Right ventricle myocardium superior (tissue), 1 donor: ENCODE measurements at places on chromosomes 6 and 20. TPM values are rescaled to one million over a fixed set of nuclear protein-coding genes. Genes with fewer than 3 reads are reported as not detected.

GRCh38 chr6:50922579-50923525 is 104.2 kb downstream of the TFAP2B start:
- DNase-seq = no peak

The THEMIS gene
- 0.13 TPM for total RNA-seq

DNA sequence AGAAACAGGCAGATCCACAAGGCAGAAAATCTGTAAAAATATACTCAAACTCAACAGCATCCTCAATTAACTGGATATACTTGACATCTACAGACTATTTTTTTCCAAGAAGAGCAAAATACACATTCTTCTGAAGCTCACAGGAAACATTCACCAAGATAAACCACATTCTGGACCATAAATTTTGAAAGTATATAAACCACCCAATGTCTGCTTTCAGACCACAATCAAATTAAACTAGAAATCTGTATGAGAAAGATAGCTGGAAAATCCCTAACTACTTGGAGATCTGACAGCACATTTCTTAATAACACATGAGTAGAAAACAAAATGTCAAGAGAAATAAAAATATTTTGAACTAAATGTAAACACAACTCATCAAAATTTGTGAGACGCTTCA is 195.5 kb downstream of the ERMARD start:
- DNase-seq = no peak

- no peak for DNase-seq
Observed at GRCh38 chr6:39911513-39912125, 22.6 kb downstream of the MOCS1 start.

The GSTA3 gene
- total RNA-seq = not detected

DNA sequence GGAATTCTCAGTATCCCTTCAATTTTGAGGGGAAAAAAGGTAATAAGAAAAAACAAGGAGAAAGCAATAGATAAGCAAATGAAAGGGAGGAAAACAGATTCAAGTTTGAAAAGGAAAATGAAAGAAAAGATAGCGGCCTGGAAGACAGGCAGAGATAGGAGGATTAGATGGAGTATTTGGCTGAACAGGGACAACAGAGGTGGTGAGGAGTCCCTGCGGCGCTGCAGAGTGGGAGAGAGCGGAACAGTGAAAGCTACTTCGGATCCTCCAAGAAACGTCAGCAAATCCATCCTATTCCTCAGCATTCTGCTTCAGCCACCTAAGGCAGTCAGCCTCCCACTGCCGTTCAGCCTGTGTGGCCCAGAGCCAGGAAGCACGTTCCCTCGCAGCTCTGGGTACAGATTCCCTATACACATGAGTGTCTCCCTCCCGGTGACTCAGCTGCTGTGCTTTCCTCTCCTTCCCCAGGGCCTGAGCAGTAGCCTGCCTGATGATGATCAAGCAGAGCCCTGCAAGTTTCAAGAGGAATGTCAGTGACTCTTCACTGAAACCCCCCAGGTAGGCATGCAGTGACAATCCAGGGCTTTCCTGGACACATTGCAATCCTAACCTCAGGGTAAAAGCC is 43.4 kb upstream of the CDYL start:
- DNase-seq = peak; percentile 56

- no peak for DNase-seq
Observed at GRCh38 chr6:57069228-57069627, 20.8 kb upstream of the ZNF451 start.

GRCh38 chr6:10453596-10453995 is 38.7 kb upstream of the TFAP2A start:
- DNase-seq = no peak

DNA sequence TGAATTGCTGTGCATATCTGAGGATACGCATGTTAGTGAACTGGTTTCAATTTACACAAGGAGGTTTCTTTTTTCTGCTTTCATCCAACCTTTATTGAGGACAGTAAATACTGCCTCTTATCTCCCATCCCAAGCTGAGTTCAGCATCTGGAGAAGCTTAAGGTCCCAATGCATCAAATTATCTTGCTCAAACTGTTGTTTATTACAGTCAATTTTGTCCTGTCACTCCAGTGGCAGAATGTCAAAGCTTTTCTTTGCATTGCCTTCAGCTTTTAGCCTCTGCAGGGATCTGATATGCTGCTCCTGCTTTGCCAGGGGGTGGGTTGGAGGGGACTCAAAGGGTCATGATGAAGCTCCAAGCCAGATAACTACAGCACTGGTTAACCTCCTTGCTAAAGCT is 435.4 kb upstream of the SOX4 start:
- DNase-seq = no peak

DNA sequence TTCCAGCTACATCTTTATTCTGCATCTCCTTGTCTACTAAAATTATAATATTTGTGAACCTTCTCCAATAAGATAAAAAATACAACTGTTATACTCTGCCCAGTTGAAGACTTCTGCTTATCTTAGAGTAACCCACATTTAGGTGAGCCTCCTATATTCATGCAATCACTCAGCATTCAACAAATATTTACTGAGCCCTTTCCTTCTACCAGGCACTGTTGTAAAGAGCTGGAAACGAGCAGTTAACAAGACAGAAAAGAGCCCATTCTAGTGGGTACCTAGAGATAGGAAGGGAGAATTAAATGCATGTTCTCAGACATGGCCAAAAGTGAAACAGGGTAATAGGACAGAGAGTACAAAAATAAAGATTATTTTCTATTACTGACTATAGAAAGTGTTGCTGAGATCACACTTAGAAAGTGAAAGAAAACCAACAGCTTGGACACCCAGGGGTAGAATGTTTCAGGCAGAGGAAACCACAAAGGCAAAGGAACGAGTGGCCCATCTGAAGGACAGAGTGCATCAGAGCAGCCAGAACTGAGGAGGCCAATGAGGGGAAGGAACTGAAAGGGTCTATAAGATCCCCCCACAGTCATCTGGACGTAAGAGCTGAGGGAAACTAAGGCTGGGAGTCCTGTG is 50.8 kb upstream of the SMLR1 start:
- no peak for DNase-seq

- DNase-seq = no peak
Observed at GRCh38 chr6:142823256-142823902, 121.6 kb downstream of the HIVEP2 start.

- no peak for DNase-seq
Observed at GRCh38 chr6:85418059-85418458, 31.8 kb upstream of the NT5E start.

- DNase-seq = peak; percentile 63
Observed at GRCh38 chr6:111626441-111626840, 20.8 kb upstream of the TRAF3IP2 start.

DNA sequence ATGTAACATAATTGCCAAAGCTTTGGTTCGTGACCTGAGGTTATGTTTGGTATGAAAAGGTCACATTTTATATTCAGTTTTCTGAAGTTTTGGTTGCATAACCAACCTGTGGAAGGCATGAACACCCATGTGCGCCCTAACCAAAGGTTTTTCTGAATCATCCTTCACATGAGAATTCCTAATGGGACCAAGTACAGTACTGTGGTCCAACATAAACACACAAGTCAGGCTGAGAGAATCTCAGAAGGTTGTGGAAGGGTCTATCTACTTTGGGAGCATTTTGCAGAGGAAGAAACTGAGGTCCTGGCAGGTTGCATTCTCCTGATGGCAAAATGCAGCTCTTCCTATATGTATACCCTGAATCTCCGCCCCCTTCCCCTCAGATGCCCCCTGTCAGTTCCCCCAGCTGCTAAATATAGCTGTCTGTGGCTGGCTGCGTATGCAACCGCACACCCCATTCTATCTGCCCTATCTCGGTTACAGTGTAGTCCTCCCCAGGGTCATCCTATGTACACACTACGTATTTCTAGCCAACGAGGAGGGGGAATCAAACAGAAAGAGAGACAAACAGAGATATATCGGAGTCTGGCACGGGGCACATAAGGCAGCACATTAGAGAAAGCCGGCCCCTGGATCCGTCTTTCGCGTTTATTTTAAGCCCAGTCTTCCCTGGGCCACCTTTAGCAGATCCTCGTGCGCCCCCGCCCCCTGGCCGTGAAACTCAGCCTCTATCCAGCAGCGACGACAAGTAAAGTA is 547 bp upstream of the ESR1 start:
- DNase-seq = no peak

DNA sequence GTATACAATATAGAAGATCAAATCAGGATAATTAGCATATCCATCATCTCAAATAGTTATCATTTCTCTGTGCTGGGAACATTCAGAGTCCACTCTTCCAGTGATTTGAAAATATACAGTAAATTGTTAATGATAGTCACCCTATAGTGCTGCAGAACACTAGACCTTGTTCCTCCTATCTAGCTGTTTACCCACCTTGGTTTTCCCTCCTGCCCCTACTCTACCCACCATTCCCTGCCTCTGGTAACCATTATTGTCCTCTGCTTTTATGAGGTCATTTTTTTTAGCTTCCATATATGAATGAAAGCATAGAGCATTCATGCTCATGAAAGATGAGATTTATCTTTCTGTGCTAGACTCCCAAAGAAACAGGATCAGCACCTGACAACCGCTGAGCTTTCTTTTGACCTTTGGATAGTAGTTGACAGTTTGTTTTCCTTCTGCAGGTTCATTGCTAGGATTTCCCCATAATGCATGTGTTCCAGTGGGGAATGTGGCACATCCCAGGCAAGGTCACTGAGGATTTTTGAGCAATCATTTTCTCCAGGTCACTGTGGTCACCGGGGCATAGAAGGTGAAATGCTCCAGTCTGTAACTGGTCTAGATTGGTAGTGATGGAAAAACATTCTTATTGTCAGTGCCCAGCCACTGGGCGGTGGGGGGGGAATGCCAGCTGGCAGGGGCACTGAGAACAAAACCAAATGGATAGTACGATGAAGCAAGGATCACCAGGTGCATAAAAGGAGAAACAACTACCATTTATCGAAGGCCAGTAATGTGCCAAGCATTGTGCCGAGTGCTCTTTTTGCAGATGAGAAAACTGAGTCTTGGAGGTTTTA is 33.6 kb upstream of the BCAS1 start:
- DNase-seq = no peak

The C6orf132 gene
- 1.9 TPM for total RNA-seq

The SAPCD1 gene
- total RNA-seq = 0.86 TPM

- DNase-seq = no peak
Observed at GRCh38 chr6:19691465-19692167, 145.6 kb upstream of the ID4 start.

The CTAGE9 gene
- total RNA-seq = not detected

GRCh38 chr6:184161-184700 is 108.1 kb upstream of the DUSP22 start:
- no peak for DNase-seq

GRCh38 chr6:56079751-56080540 is 167.4 kb downstream of the COL21A1 start:
- DNase-seq = no peak

GRCh38 chr6:87074101-87074621 is 20.7 kb downstream of the CGA start:
- DNase-seq = no peak

The ULBP3 gene
- 0.83 TPM for total RNA-seq

- no peak for DNase-seq
Observed at GRCh38 chr6:15586503-15586902, 76.3 kb downstream of the DTNBP1 start.

The GSS gene
- total RNA-seq = 15.7 TPM

The CLPSL1 gene
- not detected for total RNA-seq

The RIPOR3 gene
- 8.1 TPM for total RNA-seq

GRCh38 chr6:8905757-8906156 is 470.4 kb upstream of the SLC35B3 start:
- DNase-seq = no peak

The FABP7 gene
- total RNA-seq = not detected

The PTPRK gene
- 27.9 TPM for total RNA-seq

DNA sequence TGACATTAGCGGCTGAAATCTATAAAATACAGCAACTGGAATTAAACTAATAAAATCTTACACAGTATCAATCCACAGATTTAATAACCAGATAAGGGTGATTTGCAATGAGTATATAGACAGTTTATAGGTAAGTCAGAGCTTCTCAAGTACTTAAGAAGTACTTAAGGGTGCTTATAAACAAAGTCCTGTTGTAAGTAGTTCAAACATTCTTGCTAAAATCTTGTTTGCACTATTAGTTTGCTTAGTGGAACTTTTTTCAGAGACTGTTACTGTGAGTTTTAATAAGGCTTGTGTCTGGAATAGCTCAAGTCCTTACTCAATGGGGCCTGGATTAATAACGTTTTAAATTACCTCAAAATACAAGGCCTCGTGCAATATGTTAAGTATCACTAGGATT is 240.5 kb downstream of the GMDS start:
- DNase-seq = no peak

GRCh38 chr20:2230726-2231488 is 64.9 kb upstream of the TGM3 start:
- no peak for DNase-seq

- DNase-seq = no peak
Observed at GRCh38 chr20:45064812-45065211, 36.1 kb downstream of the KCNS1 start.

- DNase-seq = no peak
Observed at GRCh38 chr6:170281331-170282292, 9.3 kb downstream of the DLL1 start.

DNA sequence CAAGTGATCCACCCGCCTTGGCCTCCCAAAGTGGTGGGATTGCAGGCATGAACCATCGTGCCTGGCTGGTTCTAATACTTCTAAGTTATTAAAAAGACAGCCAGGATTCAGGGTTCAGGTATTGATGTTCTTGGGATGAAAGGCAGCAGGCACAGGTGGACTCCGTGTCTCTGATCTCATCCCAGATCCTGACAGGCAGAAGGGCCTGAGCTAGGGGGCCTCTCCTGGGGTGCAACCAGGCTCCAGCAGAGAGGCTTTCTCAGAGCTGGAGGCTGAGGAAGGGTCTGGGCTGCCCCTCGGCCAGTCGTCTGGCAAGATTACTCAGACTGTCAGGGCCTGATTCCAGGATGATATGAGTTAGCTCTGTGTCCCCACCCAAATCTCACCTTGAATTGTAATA is 106.3 kb downstream of the SCML4 start:
- DNase-seq = no peak

The CAGE1 gene
- not detected for total RNA-seq

GRCh38 chr20:57738484-57738883 is 28.7 kb upstream of the PMEPA1 start:
- DNase-seq = no peak

The LPIN3 gene
- total RNA-seq = 18.6 TPM

- DNase-seq = no peak
Observed at GRCh38 chr20:59308493-59309201, 8.2 kb downstream of the EDN3 start.

- DNase-seq = no peak
Observed at GRCh38 chr6:170139531-170139930, 151.3 kb downstream of the DLL1 start.

GRCh38 chr6:37735722-37736121 is 38.0 kb upstream of the MDGA1 start:
- no peak for DNase-seq

DNA sequence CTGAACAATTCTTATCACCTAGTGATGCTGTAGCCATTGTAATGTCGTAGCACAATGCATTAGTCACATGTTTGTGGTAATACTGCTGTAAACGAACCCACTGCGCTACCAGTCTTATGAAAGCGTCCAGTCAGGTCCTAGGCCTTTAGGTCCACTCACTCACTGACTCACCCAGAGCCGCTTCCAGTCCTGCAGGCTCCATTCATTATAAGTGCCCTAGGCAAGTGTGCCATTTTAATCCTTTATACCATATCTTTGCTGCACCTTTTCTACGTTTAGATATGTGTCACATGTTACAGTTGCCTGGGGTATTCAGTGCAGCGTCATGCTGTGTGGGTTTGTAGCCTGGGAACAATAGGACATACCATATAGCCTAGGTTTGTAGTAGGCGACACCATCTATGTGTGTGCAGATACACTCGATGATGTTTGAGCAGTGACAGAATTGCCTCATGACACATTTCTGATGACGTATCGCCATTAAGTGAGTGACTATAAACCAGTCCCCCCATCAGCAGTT is 15.4 kb downstream of the IGF2R start:
- no peak for DNase-seq
